ENCODE measurements at places on chromosomes 6 and 20. TPM values are rescaled to one million over a fixed set of nuclear protein-coding genes. Genes with fewer than 3 reads are reported as not detected.

The LHFPL5 gene
- not detected for total RNA-seq

The TRIM27 gene
- total RNA-seq: 47.7 TPM

The POLR3F gene
- total RNA-seq: 10.5 TPM

The PIGU gene
- total RNA-seq: 13.1 TPM

The ADGB gene
- total RNA-seq: 0.04 TPM

The SLC12A5 gene
- total RNA-seq: 0.13 TPM

The NELFE gene
- 48.9 TPM for total RNA-seq

The ANKEF1 gene
- total RNA-seq: 1.1 TPM

The TUBE1 gene
- total RNA-seq: 22.0 TPM

The DCDC2 gene
- total RNA-seq: 0.04 TPM

The HLA-F gene
- 6.6 TPM for total RNA-seq

The PHACTR3 gene
- 7.0 TPM for total RNA-seq

DNA sequence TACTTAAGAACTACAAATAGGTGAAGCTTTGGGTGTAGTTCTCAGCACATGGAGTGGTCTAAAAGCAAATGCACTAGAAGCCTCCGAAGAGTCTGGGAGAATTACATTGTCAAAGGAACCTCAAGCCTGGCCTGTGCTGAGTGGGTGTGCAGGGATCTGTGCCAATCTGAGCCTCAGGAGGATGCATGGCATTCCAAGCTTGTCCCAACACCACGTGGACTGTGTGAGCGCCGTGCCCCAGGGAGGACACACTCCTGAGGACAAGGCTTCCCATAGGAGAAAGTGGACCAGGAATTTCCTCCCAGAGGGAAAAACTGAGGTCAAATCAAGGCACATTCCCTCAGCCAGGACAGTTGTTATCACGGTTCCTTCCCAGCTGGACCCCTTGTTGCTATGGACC is 185.8 kb downstream of the QKI start:
- DNase-seq: no peak

DNA sequence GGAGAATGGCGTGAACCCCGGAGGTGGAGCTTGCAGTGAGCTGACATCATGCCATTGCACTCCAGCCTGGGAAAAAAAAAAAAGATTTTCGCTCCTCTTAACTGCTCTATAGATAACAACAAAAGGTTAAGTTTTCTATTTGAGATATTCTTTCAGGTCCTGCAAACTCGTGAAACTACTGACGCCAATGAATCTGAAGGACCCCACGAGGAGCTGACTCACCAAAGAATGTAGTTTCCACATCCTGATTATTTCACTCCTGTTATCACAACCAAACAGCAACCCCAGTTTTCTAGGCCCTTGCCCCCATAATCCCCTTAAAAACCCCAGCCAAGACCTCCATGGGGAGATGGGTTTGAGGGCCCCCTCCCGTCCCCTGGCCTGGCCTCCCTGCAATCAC is 58.7 kb downstream of the OTOR start:
- DNase-seq: no peak

DNA sequence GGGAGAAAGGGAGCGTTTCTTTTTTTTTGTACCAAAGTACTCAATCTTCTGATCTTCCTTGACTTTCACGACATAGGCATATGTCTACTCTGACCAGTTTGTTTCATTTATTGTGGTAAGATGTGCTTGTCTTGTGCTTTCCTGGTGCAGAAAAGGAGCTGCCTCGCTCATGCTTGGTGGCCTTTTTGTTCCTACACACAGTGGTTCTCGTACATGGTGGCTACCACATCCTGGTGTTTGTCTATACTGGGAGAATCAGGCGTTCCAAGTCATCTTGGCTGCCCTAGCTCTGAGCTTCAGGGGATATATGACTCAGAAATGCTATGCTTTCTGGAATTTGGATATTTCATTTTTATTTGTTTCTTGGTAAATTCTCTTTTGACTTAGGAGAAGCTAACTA is 31.8 kb downstream of the MYB start:
- no peak for DNase-seq

GRCh38 chr20:38732981-38733380 is 8.7 kb downstream of the SLC32A1 start:
- DNase-seq: no peak

DNA sequence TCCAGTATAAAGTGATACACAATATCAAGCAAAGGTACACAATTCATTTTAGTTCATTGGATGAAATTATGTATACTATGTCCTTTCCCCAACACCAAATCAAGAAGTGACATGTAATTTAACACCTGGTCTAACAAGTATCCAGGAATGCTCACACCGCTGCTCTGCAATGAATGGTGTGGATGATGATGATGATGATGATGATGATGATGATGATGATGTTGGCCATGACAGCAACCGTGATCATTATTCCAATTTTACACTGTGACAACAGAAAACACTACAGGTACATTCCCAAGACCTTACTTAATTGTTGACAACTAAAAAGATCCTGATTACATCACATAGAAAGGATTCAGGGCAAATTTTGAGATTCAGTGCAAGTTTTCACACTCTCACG is 622.0 kb downstream of the PHF3 start:
- no peak for DNase-seq

DNA sequence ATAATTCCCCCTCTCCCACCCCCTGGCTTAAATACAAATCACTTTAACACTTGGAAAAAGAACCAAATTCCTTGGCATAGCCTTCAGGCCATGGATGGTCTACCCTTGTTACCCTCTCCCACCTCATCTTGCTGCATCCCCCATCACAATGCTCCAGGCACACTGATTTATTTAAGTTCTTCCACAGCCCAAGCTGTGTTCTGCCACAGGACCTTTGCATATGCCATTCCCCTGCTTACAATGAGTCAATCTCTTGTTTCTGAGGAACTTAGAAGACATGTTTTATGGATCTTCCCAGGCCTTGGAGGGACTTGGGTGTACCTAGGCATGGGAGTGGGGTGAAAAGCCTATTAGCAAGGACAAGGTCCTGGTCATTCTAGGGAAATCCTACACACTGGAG is 6.2 kb upstream of the MAFB start:
- DNase-seq: no peak

GRCh38 chr20:50481741-50482140 is 28.4 kb upstream of the PTPN1 start:
- peak; percentile 56 for DNase-seq

DNA sequence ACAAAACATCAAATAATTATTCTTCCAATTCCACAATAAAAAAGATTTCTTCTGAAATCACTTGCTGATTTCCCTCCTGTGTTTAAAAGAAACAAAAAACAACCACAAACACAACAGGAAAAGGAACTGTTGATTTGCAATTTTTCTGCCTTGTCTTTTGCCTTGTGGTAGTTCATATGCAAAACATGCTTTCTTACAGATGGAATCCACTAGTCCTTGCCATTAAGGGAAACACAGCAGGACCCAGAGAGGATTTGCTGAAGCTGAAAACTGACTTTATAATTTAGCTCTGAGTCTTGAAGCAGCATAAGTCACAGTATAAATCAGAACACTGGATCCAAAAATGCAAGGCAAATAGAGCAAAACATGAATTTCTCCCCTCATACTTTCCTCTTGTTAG is 328.8 kb downstream of the PHF3 start:
- peak; percentile 12 for DNase-seq

DNA sequence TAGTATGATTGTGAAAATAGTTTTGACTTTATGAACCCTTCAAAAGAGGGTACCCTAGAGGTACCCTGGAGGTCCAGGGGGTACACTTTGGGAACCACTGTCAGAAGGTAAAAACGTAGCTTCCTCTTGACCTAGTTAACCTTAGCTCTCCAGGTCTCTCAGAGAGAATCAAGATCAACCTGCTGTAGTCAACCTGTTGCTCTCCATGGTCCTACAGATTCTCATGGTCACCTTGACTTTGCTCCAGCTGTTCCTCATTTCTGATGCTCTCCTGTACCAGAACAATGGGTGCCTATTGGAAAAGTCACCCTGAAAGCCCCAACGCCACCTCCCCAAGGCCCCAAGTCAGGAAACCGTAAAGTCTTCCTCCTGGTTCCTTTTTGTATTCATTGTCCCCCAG is 294.4 kb upstream of the CDH4 start:
- no peak for DNase-seq

DNA sequence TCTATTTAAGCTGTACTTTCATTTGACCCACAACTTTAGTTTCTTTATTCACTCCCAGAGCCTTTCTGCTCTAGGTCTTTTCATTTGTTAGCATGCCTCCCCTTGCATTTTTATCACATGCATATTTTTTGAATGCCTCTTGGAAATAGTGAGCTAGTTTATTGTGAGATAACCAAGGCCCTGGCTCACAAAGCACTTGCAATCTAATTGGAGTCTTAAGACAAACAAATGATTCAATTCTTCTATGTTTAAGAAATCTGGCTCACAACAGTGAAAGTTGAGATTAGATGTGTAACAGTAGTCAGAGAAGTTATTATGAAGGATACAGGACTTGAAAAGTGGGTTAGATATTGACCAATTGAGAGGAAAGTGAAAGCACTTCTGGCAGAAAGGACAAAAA is 173.4 kb downstream of the MOXD1 start:
- DNase-seq: peak; percentile 32

GRCh38 chr6:151762817-151763216 is 44.7 kb upstream of the ESR1 start:
- DNase-seq: no peak

GRCh38 chr6:154848580-154848979 is 115.4 kb downstream of the SCAF8 start:
- DNase-seq: peak; percentile 38

- peak; percentile 79 for DNase-seq
Measured at GRCh38 chr6:119110601-119111548, 32.4 kb upstream of the FAM184A start.

- DNase-seq: no peak
Measured at GRCh38 chr20:21175433-21175832, 49.6 kb downstream of the KIZ start.

- no peak for DNase-seq
Measured at GRCh38 chr6:164075981-164076615, 661.6 kb downstream of the QKI start.

GRCh38 chr20:23034721-23035671 is at the start of gene SSTR4:
TSS of gene SSTR4 (plus strand) at chr20:23035312. CDS start at chr20:23035484, 172 bp downstream.
- DNase-seq: no peak

DNA sequence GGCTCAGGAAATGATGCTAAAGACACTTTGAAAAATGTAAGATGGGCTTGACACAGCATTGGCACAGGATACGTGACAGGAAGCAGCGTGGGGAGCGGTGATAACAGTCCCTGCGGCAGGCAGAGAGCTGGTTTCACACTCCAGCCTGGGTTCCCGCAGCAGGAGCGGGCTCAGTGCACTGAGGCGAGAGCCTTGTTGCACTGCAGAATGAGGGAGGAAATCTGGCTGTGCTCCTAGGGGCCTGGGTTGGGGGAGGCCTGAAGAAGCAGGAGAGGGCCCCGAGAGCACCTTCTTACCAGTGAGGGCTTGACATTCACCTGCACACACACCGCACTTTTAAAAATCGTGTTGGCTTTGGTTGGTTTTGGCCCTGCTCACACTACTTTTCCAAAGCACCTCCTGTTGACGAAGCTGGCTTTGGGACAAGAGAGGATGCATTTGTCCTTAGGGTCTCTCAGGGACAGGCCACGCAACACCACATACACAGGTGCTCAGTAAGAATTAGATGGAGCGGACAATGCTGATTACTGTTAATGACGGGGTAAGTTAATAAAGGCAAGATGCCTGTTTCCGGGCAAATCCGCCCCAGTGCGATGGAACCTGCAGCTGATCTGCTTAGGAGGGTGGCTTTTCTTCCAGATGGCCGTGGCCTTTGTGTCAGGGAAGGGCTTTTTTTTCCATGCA is 49.4 kb upstream of the ARMC2 start:
- DNase-seq: peak; percentile 55

DNA sequence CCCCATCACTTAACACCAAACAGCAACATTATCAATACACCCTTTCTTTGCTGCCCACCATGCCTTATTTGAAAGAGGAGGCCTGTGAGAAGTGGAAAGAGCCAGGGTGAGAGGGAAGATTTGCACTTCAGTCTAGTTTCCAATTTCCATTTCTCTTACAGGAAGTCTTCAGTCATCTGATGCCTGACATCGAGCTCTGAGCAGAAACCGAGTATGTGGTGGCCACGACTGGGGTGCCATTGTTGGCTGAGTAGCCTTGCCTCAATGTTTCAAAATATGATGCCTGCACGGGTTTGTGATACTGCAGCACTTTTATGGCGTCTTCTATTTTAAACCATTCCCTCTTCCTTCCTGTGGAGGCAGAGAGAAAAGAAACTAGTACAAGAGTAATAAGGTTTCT is 39.8 kb upstream of the SMIM29 start:
- peak; percentile 39 for DNase-seq

- no peak for DNase-seq
Measured at GRCh38 chr6:38975621-38976049, 72.9 kb upstream of the GLP1R start.

GRCh38 chr6:70985156-70985555 is 28.3 kb upstream of the B3GAT2 start:
- no peak for DNase-seq

- no peak for DNase-seq
Measured at GRCh38 chr6:36413489-36414480, 26.3 kb upstream of the ETV7 start.

DNA sequence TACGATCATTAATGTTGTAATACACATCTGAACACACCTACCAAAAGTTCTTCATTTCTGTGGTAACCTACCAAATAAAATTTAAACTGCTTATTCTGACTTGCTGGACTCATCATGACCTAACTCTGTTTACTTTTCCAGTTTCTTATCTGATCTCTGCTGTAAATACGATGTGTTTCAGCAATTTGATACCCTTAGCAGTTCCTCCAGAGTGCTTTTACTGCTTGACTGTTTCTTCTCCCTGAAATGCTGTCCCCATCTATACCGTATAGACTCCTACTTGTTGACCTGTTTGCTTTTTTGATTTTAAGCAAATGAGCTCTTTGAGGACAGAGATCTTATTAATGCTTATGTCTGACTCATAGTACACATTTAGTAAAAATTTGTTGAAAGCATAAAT is 119.5 kb downstream of the SCAF8 start:
- no peak for DNase-seq

DNA sequence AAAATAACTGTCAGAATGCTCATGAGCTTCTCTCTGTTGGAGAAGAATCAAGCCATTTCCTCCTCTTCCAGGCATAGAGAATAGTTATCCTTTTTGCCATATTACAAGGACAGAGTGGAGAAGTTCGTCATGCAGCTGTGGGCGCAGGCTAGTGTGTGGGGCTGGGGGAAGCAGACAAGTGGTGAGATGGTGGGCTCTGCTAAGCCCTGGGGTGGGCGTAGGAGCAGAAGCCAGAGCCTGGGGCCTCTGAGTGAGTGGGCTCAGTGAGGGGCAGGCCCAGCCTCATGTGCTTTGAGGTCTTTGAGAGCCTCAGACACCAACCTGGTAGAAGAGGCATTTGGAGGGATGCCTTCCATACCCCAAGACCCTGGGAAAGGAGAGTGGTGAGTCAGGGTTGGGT is 19.4 kb downstream of the ARID1B start:
- no peak for DNase-seq
